ENCODE measurements at places on chromosomes 3 and 15. TPM values are rescaled to one million over a fixed set of nuclear protein-coding genes. Genes with fewer than 3 reads are reported as not detected.

GRCh38 chr15:57607570-57608000, 15.9 kb downstream of the MYZAP start:
- DNase-seq = no peak

DNA sequence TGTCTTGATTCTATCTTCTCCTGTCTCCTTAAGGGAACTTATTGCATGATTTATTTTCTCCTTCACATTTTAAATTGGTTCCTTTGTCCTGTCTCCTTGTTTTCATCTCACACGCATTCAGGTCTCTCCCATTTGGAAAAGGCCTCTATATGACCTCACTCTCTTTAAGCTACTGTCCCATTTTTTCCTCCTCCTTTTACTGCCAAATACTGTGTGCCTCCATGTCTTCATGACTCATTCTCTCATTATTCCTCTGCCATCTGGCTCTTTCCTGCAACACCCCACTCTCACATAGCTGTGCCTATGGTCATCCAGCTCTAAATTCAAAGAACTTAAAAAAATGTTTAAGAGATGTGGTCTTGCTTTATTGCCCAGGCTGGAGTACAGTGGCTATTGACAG, 48.0 kb downstream of the TYRO3 start:
- DNase-seq = no peak

The SLC22A14 gene
- total RNA-seq = 0.20 TPM

The CMTM6 gene
- total RNA-seq = 42.3 TPM

Measured in mesothelial cell of epicardium (in vitro differentiated cells).